ENCODE measurements at places on chromosomes 5 and 9.

- DNase-seq, result no peak
These were observed 13.6 kb upstream of the ABCA1 start for GRCh38 chr9:104941597-104941996.

- DNase-seq, result no peak
These were observed 79.9 kb upstream of the NEURL1B start for GRCh38 chr5:172561151-172561550.

DNA sequence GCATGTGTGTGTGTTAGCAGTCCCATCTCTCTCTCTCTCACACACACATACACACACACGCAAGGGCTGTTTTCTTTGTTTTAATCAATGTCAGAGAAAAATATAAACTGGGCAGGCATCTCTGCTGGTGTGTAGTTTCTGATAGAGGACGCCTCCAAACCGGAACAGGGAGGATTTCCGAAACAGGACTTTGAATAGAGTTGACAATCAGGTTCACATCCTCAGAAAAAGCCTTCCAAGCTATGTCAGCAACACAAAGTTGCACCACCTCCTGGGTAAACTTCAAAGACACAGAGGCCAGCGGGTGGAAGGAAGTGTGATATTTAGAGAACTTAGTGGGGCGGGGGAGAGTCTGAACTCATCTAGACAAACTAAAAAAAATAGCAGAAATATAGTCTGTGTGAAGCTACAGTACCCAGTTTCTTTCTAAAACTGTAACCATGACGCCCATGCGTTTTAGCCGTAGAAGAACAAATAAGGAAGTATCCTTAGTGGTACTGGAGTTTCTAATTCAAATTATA, 1.2 kb downstream of the ST8SIA4 start:
- DNase-seq, result peak; percentile 85

GRCh38 chr5:78746021-78746770, 97.6 kb upstream of the LHFPL2 start:
- DNase-seq, result no peak

GRCh38 chr9:117706421-117707116, 2.4 kb downstream of the TLR4 start:
- DNase-seq, result no peak

GRCh38 chr9:69937833-69938535, 105.7 kb upstream of the MAMDC2 start:
- no peak for DNase-seq

GRCh38 chr9:98306384-98307145, 51.1 kb upstream of the TBC1D2 start:
- DNase-seq, result no peak

DNA sequence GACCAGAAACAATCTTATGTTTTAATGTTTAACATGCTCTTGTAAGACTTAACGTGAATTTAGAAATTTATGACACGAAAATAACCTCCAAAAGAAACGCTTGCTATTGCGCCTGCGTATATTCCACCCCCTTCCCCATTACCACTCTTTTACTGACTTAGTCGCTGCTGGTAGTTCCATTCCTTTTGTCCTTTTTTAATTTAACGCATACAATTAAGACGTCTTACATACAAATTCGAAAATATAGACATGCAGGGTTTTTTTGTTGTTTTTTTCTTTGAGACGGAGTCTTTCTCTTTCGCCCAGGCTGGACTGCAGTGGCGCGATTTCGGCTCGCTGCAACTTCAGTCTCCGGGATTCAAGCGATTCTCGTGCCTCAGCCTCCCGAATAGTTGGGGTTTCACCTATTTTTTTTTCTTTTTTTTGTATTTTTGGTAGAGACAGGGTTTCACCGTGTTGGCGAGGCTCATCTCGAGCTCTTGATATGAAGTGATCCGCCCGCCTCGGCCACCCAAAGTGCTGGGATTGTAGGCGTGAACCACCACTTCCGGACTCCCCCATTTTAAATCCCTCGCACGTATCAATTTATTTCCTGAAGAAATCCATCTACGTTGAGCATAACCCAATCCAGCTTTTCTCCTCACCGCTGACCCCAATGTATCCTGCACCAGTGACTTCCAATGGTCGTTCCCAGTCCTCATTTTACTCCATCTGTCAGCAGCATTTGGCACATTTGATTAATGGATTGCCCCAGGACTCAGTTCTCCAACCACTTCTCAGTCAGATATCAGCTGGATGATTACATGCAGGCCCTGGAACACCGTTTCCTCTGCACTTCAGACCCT, 684 bp upstream of the MED7 start:
- DNase-seq, result peak; percentile 26

DNA sequence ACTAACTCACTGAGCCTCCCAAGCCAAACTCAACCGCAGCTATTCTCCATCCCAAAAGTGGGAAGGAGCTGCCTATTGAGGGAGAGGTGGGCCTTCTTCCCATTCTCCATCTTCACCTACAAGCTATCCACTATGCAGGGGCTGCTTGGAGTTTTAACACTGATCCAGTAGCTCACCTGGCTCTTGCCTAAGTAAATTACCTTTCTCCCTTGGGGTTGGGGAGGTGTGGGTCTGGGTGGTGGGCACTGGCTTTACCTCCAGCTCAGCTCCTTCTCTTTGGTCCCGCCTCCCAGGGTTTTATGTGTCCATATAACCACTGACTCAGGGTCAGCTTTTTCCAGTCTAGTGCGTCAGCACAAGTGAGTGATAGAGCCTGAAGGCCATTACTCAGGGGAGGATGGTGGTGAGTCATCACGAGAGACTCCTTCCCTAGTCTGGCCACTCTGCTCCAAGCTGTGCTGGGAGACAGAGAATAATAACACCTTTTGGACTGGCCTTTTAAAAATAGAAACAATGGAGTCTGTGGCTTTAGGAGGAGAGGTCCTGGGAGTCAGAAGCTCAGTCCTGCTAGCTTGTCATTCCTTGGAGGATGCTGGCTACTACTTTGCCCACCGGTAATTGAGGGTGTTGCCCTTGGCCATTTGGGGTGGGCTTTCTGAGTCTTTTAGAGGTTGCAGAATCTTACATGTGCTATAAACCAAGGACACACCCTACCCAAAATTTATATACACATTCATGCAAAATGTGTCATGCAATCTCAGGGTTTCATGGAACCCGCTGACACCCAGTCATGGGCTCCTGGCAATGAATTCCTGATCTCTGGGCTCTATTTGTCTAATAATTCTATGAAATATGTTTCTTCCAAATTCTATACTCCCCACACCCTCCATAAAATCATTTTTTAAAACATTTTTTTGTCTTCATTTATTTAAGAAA, 35.6 kb upstream of the ATP6V1G1 start:
- DNase-seq, result no peak

DNA sequence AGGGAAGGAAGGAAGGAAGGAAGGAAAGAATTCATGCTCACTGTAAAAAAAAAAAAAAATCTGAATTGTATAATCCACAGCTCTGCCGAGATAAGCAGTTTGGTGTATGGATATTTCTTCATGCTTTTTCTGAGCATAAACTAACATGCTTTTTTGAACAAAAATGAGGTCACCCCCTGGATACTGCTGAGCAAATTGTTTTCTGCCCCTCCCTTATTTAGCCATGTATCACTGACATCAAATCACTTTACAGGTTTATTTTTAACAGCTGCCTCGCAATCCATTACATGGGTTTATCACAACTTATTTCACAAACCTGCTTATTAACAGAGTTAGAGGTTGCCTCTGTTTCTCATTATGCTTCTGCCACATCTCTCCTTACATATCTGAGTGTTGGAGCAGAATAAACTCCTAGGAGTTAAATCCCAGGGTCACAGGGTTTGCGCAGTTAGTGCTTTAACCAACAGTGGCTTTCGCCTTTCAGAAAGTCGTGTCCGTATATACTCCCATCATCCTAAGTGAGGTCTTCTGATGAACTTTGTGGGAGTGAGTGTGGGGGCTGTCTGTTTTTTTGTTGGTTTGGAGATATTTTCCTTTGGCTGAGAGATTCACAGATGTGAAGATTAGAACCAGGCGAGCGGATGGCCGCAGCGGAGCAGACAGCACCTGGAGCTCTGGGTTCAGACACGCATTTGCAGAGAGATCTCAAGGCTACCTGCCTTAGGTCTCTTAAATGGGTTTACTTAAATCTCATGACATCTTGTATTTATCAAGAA, 57.7 kb downstream of the AK8 start:
- DNase-seq, result no peak

- no peak for DNase-seq
These were observed 31.1 kb downstream of the SV2C start for GRCh38 chr5:76114179-76114851.

DNA sequence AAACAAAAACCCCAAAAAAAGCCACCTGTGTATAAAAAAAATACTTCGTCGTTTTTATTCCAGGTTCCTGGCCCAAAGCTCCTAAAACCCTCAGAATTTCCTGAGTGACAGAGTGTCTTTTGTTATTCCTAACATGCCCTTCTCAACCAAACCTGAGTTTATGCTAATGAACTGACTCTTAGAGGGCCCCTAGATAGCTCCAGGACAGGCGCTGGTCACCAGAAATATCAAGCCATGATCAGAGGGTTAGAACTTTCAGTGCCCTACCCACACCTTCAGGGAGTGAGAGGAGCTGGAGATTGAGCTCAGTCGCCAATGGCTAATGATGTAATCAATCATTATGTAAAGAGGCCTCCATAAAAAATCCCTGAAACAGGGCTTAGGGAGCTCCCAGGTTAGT, 15.7 kb downstream of the AUH start:
- no peak for DNase-seq

- DNase-seq, result no peak
These were observed 15.6 kb upstream of the CKS2 start for GRCh38 chr9:89295400-89295799.

DNA sequence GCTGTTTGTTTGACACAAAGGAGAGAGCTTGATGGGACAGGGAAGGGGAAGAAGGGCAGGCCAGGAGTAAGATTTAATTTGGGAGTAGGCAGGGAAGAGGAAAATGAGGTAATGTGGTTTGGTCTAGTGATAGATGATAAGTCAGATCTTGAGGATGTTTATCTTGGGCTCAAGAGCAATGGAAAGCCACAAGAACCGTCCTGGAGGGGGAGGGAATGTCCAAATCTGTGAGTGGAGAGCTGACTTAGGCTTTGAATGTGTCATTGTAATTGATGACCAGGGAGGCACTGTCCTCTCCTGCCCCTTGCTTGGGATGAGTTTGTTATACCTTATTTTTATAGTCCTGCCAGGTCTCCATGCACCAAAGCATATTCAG, 37.5 kb downstream of the MAMDC2 start:
- DNase-seq, result no peak

DNA sequence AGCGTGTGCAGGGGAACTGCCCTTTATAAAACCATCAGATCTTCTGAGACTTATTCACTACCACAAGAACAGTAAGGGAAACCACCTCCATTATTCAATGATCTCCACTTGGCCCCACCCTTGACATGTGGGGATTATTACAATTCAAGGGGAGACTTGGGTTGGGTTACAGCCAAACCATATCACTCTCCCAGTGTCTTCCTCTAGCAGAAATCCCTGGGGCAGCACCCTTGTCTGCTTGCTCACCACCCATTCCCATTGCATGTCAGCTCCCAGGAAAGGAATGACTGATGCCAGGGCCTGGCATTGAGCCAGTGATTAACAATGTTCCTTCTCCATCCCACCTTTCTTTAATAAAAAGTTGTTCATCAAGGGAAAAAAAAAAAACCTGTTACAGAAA, 199.0 kb downstream of the IRX1 start:
- no peak for DNase-seq

GRCh38 chr9:26539867-26540493, 352.6 kb downstream of the CAAP1 start:
- DNase-seq, result no peak

GRCh38 chr5:108379722-108380530, 2.0 kb downstream of the FBXL17 start:
- peak; percentile 5 for DNase-seq

DNA sequence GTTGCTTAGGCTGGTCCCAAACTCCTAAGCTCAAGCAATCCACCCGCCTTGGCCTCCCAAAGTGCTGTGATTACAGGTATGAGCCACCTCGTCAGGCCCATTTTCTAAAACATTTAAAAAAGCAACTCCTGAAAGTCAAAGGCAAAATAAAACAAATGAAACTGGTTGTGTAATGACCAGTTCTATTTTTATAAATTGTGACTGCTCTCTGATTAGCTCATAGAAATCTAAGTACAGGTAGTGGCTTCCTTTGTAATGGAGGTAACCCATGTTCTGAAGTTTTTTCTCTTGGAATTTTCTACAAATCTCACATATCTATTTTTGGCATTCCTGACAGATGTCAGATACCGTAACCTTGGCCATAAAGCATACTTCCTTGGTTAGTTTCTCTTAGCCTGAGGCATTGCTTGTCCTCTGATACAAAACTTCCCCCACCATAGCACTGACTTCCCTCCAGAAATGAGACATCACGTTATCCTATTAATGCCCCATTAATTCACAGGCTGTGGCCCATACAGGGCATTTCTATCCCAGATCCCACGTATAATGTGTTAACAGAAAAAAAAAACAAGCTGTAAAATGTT, 14.1 kb upstream of the AK3 start:
- no peak for DNase-seq

DNA sequence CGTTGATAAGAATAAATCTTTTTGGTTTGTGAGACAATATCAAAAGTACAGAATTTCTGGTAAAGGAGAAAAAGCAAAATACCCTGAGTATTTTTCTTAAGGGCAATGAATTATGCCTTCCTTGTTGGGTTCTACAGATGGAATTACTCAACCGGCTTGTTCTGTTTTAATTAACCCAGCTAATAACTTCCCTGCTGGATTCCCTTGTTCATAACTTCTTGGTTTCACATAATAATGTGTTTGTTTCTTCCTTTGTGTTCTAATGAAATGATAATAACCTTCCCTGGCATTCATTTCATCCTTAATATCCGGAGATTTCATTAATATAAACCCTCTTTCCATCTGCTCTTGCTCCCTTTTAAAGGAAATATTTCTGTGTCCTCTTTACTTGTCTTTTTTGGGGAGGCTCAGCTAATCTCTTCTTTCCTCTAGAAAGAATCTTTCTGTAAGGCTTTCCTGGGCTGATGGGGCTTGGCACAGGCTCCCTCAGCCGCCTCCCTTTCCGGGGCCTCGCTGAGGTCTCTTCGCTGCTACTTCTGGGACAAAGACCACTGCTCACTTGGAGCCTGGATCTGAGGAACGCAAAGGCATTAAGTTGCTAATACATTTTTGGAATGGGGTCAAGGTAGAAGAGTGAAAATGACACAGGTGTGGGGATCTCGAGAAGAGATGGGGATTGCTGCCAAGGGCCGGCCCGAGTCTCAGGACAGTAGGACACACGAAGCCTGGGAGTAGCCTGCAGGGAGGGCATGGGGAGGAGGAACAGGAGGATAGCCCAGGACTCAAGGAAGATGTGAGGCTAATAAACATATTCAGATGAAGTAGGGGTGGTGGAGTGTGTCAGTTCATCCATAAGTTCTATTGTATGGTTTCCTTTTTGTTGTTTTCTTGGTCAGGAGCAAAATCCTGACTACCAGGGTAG, 118.5 kb downstream of the NRG2 start:
- DNase-seq, result no peak

DNA sequence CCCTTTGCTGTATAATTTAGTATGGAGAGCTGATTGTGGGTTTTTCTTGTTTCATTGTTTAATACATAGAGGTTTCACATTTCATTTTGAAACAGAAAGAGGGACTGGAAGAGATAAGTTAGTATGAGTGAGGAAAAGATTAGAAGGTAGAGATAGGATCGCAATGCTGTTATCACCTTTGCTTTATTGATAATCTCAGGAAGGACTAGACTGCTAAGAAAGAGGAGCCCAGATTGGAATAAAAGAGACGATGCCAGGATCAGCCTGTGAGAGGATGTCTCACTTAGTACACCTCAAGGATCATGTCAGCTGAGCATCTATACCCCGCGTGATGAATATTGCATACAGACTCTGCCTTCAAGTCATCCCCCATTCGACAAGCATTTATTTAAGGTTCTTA, 178.0 kb upstream of the DMAC1 start:
- DNase-seq, result no peak

- DNase-seq, result no peak
These were observed 132.9 kb downstream of the ADAMTSL1 start for GRCh38 chr9:18606846-18607245.

- DNase-seq, result no peak
These were observed 99.3 kb downstream of the SEMA6A start for GRCh38 chr5:116475338-116475737.

Measured in naive thymus-derived CD4-positive, alpha-beta T cell (primary cell).